ENCODE measurements at places on chromosomes 13 and 19.

GRCh38 chr13:94030415-94031119 is 448.9 kb downstream of the DCT start:
- DNase-seq, result no peak

- DNase-seq, result no peak
Measured at GRCh38 chr13:23571431-23571830, 1.2 kb downstream of the TNFRSF19 start.

DNA sequence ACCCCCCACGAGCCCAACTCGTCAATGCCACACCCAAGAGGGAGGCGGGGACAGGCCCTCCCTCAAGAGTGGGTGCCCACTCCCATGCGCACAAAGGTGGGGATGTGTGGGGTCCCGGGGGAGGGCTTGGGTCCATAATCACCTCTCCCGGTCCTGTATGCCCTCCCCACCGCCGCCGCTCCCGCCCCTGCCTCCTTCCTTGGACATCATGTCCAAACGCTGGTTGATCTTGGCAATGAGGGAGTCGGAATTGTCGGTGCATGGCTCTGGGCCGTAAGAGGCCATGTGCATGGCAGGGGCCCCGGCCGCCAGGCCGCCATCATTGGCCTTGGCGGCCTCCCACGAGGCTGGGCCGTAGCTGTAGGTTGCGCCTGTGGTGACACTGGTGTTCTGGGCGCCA is 5.9 kb downstream of the AKAP8 start:
- DNase-seq, result no peak

GRCh38 chr19:355134-355533 is 10.5 kb upstream of the MIER2 start:
- no peak for DNase-seq

GRCh38 chr13:38628554-38628953 is 58.3 kb upstream of the FREM2 start:
- no peak for DNase-seq

DNA sequence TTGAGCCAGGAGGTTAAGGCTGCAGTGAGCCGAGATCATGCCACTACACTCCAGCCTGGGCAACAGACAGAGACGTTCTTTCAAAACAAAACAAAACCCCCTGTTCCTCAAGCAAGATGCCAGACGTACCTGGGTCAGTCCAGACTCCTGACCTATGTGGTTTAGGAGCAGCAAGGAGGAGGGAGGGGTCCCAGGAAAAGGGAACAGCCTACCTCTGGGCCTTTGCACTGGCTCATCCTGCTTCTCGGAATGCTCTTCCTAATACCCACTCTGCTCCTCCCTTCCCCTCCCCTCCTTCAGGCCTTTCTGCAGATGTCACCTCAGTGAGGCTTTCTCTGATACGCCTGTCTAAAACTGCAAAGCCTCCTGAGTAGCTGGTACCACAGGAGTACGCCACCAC is 9.5 kb downstream of the RINL start:
- DNase-seq, result no peak

DNA sequence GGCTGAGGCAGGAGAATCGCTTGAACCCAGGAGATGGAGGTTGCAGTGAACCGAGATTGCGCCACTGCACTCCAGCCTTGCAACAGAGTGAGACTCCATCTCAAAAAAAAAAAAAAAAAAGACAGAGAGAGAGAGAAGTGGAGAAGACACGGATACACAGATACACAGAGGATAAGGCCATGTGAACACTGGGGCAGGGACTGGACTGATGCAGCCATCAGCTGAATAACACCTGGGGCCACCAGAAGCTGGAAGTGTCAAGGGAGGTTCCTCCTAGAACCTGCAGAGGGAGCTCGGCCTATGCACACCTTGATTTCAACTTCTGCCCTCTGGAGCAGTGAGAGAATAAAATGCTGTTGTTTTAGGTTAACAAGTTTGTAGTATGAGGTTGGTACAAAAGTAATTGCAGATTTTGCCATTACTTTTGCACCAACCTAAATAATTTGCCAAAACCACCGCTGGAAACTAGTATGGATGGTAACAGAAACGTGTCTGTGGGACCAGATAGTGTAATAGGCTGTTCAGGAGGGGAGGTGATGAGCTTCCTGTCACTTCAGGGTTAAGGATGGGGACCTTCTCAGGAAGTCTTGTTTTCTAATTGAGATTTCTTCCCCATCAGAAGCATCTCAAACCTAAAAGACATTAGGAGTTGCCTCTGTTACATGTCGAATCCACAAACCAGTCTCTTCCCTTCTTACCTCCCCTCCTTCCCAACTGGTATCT is 36.4 kb upstream of the IGSF23 start:
- DNase-seq, result peak; percentile 20
